Left ventricle myocardium inferior (tissue), 1 donor: ENCODE measurements at places on chromosomes 2 and 18. TPM values are rescaled to one million over a fixed set of nuclear protein-coding genes. Genes with fewer than 3 reads are reported as not detected.

GRCh38 chr18:42781298-42781815 lies 334.1 kb downstream of the RIT2 start:
- no peak for DNase-seq

- no peak for DNase-seq
These were observed 92.7 kb upstream of the PXDN start for GRCh38 chr2:1837022-1837421.

GRCh38 chr2:24049485-24050021 lies at the start of gene FKBP1B:
Gene FKBP1B, plus strand, starts transcription at chr2:24049741. Its CDS starts 109 bp downstream, at chr2:24049850.
- DNase-seq = peak; percentile 62

GRCh38 chr2:193462411-193462810 lies 1267.7 kb upstream of the TMEFF2 start:
- no peak for DNase-seq

- DNase-seq = no peak
These were observed 350.0 kb downstream of the AKAIN1 start for GRCh38 chr18:4847056-4847455.

DNA sequence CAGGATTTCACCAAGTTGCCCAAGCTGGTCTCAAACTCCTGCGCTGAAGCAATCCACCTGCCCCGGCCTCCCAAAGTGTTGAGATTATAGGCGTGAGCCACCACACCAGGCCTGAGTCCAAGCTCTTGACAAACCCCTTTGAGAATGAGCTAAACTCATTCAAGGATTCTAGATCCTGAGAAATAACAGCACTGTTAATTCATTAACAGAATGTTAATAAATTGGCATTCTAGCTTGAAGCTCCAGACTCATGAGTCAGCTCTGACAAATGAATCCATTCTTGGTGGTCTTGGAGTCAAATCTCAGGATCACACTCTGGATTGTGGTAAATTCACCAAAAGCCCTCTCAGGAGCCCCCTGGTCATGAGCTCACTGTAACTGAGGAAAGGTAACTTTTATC lies 1.8 kb downstream of the NARS1 start:
- DNase-seq = no peak

GRCh38 chr2:14420851-14421250 lies 211.7 kb upstream of the LRATD1 start:
- no peak for DNase-seq

DNA sequence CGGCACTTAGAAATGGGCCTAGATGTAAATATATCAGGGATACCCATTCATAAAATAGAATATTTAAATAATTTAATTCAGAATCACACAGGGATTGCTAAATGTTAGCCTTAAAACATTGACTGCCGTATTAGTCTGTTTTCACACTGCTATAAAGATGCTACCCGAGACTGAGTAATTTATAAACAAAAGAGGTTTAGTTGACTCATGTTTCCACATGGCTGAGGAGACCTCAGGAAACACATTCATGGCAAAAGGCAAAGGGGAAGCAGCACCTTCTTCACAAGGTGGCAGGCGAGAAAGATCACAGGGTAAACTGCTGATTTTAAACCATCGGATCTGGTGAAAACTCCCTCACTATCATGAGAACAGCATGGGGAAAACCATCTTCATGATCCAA lies 223.6 kb upstream of the GULP1 start:
- DNase-seq = no peak

- no peak for DNase-seq
These were observed 17.2 kb downstream of the INPP1 start for GRCh38 chr2:190360561-190360960.

DNA sequence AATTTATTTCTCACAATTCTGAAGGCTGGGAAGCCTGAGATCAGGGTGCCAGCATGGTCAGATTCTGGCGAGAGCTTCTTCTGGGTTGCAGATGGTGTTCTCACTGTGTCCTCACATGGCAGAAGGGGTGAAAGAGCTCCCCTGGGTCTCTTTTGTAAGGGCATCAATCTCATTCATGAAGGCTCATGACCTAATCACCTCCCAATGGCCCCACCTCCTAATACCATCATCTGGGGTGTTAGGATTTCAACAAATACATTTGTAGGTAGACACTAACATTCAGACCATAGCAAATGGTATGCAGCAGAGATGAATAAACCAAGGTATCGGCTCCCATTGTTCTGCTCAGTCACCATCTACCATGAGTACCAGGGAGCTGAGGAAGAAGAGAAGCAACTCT lies 32.7 kb downstream of the YPEL5 start:
- DNase-seq = no peak

DNA sequence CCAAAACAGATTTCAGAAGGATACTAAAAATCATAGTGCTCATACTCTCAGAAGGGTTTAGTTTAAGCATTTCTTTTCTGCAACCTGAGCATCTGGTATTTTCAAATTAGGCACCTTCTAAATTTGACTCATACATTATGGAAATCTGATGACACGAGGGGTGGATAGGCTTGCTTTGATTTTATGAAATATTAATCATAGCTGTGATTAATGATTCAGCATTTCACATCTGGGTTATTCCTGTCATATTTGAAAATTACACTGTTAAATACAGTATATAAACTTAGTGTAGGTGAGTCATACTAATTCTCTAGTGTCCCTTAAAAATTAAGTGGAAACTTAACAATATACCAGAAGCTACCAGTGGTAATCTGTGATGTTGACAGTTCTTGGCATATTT lies 47.7 kb downstream of the MRPS9 start:
- no peak for DNase-seq

GRCh38 chr2:144254342-144255235 lies 265.3 kb downstream of the ZEB2 start:
- no peak for DNase-seq

DNA sequence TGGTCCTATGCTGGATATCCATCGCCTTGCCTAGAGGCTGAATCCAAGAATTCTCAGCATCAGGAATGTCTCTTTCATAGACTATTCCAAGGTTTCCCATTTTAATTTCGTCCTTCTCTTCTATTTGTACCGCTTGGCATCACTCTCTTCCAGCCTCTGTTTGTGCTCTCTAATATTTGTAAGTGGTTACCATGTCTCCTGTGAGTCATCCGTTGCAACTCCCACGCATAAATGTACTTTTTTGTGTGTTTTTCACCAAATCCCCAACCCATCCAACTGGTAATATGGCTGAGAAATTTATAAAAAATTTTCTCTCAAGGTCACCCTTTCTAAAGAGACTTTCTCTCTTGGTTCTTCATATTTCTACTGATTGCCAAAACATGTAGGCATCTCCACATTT lies 21.8 kb downstream of the COLEC12 start:
- DNase-seq = no peak

DNA sequence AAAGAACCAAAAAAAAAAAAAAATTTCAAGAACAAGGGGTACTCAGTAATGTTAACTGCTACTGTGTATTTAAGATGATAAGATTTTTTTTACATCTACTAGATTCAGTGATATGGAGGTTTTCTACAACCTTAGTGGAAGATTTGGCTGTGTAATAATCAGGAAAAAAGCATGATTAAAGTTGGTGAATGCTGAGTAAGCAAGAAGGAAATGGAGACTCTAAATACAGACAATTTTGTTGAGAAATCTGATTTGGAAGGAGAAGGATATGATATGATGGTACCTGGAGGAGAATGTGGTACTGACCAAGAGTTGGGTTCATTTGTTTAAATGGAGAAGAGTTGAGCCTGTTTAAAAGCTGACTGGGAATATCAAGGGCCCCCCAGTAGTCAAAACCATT lies 125.1 kb downstream of the WDPCP start:
- no peak for DNase-seq

DNA sequence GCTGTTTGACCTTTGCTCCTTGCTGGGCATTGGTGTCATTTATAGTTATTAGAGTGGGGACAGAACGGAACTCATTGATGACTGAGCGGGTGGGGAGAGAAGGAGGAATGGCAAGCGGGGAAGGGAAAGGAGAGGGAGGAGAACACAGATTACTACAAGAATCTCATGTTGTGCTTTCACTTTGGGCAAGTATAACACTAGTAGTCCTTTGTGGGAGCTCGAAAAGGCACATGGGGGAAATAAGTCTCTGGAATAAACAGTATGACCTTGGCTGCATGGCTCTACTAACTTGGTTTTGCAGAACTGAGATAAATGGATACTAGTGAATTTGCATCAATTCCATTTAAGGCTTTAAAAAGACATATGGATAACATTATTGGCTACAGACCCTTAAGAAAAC lies 161.7 kb upstream of the NABP1 start:
- no peak for DNase-seq

FSHR gene
- total RNA-seq = not detected

GPR55 gene
- not detected for total RNA-seq

MSTN gene
- not detected for total RNA-seq

NLRC4 gene
- 0.96 TPM for total RNA-seq

UGT1A5 gene
- not detected for total RNA-seq

KIF5C gene
- 0.47 TPM for total RNA-seq

GAREM1 gene
- total RNA-seq = 8.6 TPM

PRKD3 gene
- total RNA-seq = 14.8 TPM

EGR4 gene
- not detected for total RNA-seq

DSC1 gene
- total RNA-seq = 7.5 TPM

GYPC gene
- 98.8 TPM for total RNA-seq

DSG3 gene
- not detected for total RNA-seq
